T-helper 17 cell (primary cell): ENCODE measurements at places on chromosomes 13 and 19. TPM values are rescaled to one million over a fixed set of nuclear protein-coding genes. Genes with fewer than 3 reads are reported as not detected.

GRCh38 chr19:49690656-49691242 lies at the start of gene CPT1C:
CPT1C (plus strand) TSS chr19:49691116; CDS start chr19:49692253, 1,137 bp downstream.
- peak; percentile 51 for DNase-seq

- DNase-seq = no peak
Observed at GRCh38 chr13:53357582-53357981, 329.0 kb downstream of the OLFM4 start.

DNA sequence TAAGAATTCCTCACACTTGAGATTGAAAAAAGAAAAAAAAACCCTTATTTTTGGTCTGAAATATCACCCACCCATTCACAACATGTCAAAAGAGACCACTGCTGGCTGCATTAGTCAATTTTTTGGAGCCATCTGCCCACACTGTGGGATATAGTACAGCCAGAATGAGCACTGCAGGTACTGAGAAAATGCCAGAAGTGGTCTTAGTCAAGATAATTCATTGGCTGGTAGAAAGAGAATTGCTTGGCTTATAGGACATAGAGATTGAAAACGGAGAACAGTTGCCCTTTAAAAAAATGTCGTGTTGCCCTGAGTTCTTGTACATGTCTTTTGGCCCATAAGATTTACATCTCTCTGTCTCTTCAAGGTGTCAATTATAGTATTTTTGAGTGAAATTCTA lies 1899.5 kb downstream of the OLFM4 start:
- no peak for DNase-seq

DNA sequence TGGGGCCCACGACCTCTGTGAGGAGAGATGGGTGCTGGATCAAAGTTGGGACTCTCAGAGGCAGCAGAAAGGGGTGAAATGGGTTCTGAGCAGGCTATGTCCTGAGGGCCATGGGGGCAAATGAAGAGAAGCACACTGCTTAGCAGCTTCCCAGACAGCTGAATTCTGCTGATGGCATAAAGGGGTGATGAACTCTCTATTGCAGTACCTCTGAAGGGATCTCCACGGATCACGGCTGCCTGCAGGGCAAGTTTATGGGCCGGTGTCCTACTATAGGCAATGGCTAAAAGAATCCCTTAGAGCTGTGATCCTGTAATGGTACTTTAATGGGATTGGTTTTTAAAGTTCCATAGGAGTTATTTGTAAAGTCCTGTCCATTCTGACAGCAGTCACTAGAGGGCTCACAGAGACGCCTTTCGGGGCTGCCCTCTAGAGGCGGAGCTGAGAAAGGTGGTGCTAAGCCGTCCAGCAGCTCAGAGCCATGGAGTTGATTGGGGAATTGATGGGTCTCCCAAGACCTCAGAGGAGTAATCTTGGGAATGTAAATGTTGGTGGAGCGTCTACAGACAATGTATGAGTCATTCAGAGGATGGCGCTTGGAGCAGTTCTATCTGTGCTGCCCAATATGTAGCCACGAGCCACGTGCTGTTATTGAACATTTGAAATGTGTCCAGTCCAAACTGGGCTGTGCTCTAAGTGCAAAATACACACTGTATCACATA lies 287.3 kb downstream of the COG6 start:
- DNase-seq = peak; percentile 48

- DNase-seq = no peak
Observed at GRCh38 chr13:25778365-25778764, 273.5 kb downstream of the SHISA2 start.

- DNase-seq = no peak
Observed at GRCh38 chr19:18474366-18474887, 36.5 kb upstream of the ISYNA1 start.

- no peak for DNase-seq
Observed at GRCh38 chr19:48565090-48565489, 13.1 kb downstream of the SULT2B1 start.

DNA sequence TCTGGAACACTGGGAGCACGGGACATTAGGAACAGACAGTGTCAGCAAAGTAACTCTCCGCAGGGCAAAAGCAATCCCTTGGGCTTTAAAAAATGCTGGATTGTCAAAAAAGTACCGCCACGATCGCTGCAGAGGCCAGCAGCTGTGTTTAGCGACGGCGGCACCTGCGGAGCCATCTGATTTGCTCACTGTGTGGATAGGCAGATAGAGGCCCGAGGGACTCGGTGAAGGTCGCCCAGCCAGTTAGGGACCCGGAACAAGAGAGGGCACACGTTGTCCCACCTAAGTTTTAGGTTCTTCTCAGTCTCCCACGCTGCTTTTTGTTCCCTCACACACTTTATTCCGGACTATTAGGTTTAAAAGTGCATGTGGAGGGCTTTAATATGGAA lies 238.3 kb downstream of the TEX29 start:
- no peak for DNase-seq

DNA sequence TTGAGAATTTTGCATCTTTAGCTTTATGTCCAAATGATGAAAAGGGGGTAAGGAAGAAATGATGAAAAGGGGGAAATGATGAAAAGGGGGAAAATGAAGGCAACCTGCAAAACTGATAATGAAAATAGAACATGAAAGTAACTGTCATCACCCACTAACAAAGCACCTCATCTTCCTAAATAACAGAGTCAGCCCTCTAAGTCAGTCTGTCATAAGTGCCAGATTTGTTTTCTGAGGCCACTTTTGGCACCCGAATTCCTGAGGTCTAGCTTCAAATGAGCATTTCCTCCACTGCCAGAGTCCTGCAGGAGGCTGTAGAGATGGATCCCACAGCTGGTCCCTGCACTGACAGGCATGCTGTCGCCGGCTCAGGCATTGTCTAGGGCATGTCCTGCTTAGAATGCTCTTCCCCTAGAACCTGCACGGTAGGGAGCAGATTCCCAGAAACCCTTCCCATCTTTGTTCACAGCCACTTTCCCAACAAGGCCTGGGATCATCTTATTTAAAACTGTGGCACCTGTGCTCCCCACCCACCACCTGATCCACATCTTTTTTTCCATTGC lies 25.3 kb downstream of the RAP2A start:
- DNase-seq = no peak

DNA sequence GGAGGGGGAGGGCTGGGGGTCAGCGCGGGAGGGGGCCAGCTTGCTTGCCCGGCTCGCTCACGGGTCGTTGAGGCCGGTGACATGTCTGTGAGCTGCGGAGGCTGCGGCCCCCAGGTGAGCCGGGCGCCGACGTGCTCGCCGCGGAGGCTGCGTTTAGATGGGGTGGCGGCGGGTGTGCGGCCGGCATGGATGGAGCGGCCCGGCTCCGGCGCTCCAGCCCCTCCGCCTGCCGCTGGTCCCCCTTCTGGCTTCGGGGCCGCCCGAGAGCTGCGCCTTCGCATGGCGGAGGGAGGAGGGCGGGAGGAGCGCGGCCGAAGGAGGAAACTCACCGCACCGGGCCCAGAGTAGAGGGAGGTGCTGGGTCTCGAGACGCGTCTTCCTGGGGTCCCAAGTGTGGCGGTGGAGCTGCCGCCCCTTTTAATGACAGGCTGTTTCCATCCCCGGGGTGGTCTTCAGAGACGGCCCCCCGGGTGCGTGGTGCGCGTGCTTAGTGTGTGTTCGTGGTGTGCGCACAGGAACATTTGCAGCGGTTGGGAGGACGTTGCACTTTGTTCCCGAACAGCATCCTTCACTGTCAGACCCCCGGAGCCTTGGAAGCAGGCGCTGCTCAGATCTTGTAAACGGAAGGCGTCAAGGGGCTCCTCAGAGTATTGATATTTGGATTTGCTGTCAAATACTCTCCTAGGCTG lies at the start of gene AKAP11:
Gene AKAP11, plus strand, starts transcription at position 38 of the 689 bp plus-strand sequence. CDS start 14,197 bp downstream, outside the sequence.
- peak; percentile 35 for DNase-seq

GRCh38 chr19:2032296-2032941 lies 16.9 kb upstream of the BTBD2 start:
- DNase-seq = peak; percentile 43

DNA sequence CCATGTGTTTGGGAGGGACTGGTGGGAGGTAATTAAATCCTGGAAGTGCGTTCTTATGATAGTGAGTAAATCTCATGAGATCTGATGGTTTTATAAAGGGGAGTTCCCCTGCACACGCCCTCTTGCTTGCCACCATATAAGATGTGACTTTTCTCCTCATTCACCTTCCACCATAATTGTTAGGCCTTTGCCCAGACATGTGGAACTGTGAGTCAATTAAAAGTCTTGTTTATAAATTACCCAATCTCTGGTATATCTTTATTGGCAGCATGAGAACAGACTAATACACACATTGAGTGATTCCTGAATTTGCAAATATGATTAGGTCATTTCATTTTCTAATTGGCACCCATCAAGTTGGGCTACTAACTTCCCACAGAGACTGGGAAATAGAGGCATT lies 977.2 kb downstream of the SLITRK1 start:
- DNase-seq = no peak

- DNase-seq = no peak
Observed at GRCh38 chr19:11342429-11342828, 3.0 kb upstream of the RAB3D start.

DNA sequence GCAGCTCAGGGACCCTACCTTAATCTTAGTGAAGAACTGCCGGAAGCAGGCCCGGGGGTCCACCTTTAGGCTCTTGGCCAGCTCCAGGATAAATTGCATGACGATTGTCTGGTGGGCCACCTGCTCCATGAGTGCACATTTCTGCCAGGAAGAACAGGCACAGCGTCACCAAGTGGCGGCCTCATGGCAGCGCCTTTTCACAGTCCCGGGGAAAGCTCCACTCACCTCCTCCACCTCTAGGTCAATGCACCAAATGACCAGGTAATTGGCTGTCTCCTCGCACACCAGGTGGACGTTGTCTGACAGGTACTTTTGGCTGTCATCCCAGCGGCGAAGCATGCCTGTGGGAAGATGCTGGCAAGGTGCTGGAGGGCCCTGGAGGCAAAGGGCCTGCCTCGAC lies 8.3 kb downstream of the CDC37 start:
- DNase-seq = no peak

DNA sequence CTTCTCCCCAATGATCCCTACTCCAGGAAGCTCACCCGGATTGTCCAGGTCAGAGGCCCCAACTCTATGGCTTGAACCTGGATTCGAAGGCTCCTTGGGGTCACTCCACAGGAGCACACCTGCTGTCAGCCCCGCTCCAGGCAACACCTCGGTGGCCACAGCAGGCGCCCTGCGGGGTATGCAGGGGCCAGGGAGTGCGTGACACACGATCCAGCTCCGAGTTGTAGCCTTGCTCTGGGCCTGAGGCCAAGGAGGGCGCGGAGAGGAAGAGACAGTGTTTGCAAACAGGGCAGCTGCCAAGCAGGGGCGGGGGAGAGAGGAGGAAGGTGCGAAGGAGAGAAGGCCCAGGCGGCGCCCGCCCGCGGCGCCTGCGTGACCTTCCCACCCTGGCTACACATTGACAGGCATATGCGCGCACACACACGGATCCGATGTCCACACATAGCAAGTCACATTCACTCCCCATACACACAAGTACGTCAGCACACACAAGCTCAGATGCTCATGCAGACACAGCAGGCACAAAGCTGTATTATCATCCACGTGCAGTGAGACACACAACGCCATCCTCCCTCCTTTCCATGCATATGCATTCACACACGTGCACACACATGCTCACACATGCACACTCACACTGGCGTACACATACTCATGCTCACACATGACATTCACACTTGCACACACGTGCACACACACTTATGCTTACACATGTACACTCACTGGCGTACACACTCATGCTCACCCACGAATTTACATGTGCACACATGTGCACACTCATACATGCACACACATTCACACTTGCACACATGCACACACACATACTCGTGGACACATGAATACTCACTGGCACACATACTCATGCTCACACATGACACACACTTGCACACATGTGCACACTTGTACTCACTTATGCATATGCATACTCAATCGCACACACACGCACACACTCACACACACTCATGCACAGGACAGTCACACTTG lies 10.4 kb downstream of the SBK2 start:
- DNase-seq = no peak

DNA sequence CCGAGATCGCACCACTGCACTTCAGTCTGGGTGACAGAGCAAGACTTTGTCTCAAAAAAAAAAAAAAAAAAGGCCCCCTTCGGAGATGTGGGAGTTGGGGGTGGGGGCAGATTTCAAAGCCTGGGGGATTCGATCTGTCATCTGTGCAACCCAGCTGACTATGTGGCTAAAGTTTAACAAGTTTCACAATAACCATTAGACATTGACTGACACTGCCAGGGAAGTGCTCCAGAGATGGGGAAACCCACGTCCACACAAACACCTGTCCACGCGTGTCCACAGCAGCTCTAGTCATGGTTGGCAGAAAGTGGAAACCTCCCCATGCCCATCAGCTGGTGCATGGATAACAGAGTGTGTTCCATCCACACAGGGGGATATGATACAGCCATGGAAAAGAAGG lies 37.6 kb upstream of the HOMER3 start:
- DNase-seq = no peak

DNA sequence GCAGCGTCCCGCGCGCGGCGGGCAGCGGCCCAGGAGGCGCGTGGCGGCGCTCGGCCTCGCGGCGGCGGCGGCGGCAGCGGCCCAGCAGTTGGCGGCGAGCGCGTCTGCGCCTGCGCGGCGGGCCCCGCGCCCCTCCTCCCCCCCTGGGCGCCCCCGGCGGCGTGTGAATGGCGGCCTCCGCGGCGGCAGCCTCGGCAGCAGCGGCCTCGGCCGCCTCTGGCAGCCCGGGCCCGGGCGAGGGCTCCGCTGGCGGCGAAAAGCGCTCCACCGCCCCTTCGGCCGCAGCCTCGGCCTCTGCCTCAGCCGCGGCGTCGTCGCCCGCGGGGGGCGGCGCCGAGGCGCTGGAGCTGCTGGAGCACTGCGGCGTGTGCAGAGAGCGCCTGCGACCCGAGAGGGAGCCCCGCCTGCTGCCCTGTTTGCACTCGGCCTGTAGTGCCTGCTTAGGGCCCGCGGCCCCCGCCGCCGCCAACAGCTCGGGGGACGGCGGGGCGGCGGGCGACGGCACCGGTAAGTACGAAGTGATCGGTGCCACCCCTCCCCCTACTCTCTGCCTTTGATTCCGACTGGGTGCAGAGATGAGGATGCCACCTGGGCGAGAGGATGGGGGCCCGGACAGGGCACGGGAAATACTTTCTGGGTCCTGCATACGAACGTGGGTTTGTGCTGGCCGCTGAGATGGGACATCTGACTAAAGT lies 874 bp downstream of the TRIM28 start:
- peak; percentile 69 for DNase-seq

GRCh38 chr13:61277586-61278276 lies 137.9 kb downstream of the PCDH20 start:
- DNase-seq = no peak

- no peak for DNase-seq
Observed at GRCh38 chr13:79385694-79386093, 20.4 kb downstream of the RBM26 start.

The YIF1B gene
- total RNA-seq = 39.4 TPM

The SHD gene
- total RNA-seq = not detected

The TPTE2 gene
- not detected for total RNA-seq

The CABP5 gene
- 9.2 TPM for total RNA-seq

The CYP2F1 gene
- total RNA-seq = 0.37 TPM

The TMEM238 gene
- 19.5 TPM for total RNA-seq

The RNF17 gene
- 1.1 TPM for total RNA-seq

The OVOL3 gene
- total RNA-seq = not detected

The ATP11A gene
- 79.5 TPM for total RNA-seq

The KIR3DL1 gene
- not detected for total RNA-seq

The PEAK3 gene
- not detected for total RNA-seq

The TRPC4 gene
- total RNA-seq = not detected
